Inflammatory macrophage treated with lipopolysaccharide for 4 hours (primary cell): ENCODE measurements at places on chromosomes 2 and 18.

GRCh38 chr2:96512341-96512740 is 7.2 kb upstream of the NEURL3 start:
- no peak for DNase-seq

DNA sequence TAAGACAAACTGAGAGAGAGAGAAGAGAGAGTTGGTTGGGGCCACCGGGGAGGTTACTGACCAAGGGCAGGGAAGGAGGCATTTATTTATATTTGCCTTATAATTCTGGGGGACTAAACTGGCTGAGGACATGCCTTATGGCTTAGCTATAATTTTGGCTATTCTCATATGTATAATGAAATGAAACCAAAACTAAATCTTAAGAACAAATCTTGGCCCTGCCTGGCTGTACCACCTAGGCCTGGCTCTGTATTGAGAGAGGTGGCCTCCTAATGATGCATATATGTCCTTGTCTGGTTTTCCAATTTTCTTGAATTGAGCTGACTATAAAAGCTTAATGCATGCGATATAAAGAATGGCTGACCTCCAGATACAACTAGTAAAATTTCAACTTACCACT is 3.5 kb upstream of the PPP1CB start:
- DNase-seq = no peak

DNA sequence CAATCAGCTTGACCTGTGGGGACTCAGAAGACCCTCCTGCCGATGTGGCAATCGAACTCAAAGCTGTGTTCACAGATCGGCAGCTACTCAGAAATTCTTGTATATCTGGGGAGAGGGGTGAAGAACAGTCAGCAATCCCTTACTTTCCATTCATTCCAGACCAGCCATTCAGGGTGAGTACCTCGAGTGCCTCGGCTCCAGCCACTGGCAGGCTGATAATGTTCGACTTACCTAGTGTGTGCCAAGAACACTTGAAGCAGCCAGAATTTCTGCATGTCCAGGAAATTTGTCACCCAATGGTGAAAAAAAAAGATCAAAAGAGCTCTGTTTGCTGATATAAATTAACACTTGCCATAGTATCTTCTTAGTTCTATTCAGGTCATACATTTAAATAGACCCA is 2.3 kb downstream of the LGALSL start:
- no peak for DNase-seq

DNA sequence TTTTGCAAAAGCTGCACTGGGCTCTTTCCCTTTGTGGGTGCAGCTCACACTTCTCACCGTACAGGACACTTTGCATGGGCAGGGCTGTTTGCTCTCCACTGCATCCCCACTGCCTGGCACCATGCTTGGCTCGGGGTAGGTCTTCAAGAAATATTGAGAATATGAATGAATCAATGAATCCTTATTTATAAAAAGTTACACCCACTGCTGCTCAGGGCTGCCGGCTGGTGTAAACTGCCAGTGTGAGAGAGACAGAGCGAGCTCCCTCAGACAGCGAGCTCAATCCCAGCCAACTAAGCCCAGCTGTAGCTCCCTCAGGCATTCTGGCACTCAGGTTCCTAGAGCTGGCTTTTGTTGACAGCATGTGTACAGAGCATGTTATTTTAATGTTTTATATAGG is 3.4 kb downstream of the TMEM185B start:
- no peak for DNase-seq

GRCh38 chr2:239277401-239278085 is 123.3 kb downstream of the HDAC4 start:
- DNase-seq = no peak

GRCh38 chr2:47206181-47206580 is 51.1 kb upstream of the STPG4 start:
- peak; percentile 8 for DNase-seq
